Activated CD4-positive, alpha-beta T cell treated with anti-CD3 and anti-CD28 coated beads, Interleukin-2, amount 50 U/mL, for 1 hour (primary cell): ENCODE measurements at places on chromosomes 16 and 17.

DNA sequence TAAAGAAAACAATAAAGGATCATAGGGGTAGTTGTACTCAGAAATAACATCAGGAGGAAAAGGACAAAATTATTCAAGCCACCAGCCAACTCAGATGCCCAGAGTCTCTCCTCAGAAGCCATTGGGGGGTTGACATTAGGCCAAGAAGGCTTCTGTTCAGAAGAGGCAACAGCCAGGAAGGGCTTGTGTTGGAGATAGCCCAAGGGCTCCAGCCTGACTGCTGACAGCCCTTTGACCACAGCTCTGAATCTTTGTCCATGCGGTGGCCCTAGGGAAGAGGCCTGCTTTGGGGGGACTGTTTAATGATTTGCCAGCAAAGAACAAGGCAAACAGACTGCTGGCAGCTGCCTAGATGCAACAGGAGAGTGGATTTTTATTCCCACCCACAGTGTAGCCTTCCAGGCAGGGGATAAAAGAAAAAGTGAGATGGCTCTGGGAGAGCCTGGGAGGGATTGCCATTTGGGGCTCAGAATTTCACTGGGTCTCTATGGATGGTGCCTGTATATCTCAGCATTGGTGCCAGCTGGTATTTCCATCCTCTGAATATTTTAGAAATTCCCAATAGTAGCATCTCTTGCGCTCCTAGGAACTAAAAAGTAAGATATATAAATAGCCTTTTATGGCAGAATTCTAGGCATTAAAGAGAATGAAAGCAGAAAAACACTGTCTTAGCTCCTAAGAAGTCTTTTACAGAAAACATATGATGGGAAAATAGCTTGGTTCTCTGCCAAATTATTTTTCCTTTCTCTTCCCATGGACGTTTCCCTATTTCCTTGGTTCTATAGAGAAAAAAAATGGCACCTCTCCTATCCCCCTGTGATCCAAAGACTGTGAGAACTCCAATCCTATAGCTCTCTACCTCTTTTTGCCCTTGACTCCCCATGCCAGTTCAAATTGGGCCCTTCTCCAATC is 29.4 kb upstream of the SUPT4H1 start:
- no peak for DNase-seq

- no peak for DNase-seq
Observed at GRCh38 chr17:81367171-81367570, 28.1 kb upstream of the BAHCC1 start.

- DNase-seq, result no peak
Observed at GRCh38 chr17:41620583-41621434, 3.6 kb downstream of the KRT17 start.

- DNase-seq, result no peak
Observed at GRCh38 chr17:60277258-60277657, 114.7 kb downstream of the USP32 start.

DNA sequence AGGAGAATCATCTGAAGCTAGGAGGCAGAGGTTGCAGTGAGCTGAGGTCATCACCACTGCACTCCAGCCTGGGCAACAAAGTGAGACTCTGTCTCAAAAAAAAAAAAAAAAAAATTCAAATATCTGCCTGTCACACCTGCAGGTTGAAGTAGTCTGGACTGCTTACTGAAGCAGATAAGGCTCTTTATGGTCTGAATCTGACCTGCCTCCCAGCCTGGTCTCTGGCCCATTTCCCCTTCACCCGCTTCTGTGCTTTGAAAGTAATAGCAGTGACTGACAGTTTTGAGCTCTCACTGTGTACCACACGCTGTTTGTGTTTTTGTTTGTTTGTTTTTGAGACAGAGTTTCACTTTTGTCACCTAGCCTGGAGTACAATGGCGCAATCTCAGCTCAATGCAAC is 5.8 kb downstream of the SEZ6L2 start:
- no peak for DNase-seq

GRCh38 chr16:17105239-17105797 is 365.4 kb downstream of the XYLT1 start:
- DNase-seq, result no peak

- DNase-seq, result no peak
Observed at GRCh38 chr17:50219939-50220465, 18.6 kb upstream of the COL1A1 start.

DNA sequence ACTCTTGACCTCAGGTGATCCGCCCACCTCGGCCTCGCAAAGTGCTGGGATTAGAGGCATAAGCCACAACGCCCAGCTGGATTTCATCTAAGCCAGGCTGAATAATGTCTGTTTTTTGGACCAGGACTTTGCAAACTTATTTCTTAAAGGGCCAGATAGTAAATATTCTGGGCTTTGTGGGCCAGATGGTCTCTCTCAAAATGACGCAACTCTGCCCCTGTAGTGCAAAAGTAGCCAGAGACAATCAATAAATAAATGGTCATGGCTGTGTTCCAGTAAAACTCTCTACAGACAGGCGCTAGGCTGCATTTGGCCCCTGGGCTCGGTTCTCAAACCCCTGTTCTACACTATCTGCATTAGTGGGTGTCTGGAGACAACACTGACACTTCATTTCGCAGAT is 121.9 kb upstream of the CDH13 start:
- no peak for DNase-seq

- no peak for DNase-seq
Observed at GRCh38 chr17:64537488-64537887, 30.7 kb downstream of the CEP95 start.

DNA sequence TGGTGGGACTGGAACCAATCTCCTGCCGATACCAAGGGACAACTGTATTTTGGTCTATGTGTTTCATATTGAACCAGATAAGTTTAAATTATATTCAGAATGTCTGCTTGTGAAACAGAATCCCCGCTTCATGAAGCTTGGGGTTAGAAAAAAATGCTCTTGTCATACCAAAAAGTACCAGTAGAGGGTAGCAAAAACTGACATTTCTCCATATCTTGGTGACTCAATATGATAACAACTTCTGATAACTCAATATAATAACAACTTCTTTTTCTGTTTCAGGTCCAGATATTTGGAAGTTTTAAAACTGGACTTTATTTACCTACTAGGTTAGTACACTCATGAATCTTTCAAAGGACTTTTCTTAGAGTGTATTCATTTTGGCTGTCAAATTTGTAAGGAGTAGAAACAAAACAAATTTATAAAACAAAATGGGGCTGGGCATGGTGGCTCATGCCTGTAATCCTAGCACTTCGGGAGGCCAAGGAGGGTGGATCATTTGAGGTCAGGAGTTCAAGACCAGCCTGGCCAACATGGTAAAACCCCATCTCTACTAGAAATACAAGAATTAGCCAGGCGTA is 52.3 kb upstream of the ADCY7 start:
- no peak for DNase-seq

DNA sequence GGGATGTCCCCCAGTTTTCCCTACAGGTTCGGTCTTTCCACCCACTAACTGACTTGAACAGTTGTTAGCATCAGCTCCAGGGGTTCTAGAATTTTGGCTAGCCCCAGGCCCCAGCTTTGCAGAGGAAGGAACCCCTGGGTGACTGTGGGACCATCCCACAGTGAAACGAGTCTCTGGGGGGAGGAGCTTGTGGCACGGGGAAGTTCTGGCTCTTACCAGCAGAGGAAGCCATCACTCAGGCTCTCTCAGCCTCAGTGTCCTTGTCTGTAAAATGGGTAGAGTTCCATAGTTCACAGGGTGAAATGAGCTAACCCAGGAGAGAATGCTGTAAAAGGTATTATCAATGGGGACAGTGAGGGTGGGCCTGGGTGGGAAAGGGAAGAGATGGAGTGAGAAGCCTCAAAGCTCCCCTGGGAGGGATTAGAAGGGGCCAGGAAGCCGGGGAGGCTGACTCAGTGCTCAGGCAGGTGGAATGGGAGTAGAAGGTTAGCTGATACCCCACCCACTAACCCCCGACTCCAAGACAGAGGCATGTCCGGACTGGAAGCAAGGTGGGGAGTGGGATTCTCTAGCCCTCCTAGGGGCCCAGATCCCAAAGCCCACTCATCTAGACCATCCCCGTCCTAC is 30.9 kb upstream of the CDC42EP4 start:
- no peak for DNase-seq

DNA sequence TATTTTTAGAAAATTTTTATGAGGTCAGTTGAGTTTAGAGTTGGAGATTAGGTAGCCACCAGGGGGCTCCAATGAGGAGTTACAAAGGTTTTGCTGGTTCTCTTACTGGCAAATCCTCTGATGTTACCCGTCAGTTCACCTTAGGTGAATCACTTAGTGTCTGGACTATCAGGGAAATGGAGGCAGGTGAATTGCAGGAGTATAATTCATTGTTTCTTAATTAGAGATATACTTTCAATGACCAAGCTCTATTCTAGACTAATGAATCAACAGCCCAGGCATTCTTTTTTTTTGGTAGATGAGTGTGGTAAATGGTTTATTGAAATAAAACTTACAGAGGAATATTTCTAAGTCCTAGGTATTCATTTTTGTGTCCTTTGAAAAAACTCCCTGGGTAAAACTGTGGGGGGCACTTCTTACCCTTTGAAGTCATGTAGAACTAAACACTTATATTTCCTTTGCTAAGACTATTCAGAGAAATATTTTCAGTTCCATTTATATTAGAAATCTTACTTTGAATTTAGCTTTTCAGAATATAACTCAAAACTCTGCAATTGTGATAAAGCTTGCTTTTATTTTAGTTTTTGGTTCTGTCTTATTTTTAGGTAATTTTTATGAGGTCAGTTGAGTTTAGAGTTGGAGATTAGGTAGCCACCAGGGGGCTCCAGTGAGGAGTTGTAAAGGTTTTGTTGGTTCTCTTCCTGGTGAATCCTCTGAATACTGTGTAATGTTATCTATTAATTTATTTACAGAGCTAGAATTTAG is 17.7 kb downstream of the PSMD11 start:
- peak; percentile 71 for DNase-seq

- no peak for DNase-seq
Observed at GRCh38 chr17:73369111-73369521, 57.3 kb upstream of the CDC42EP4 start.

- no peak for DNase-seq
Observed at GRCh38 chr16:9351440-9351839, 260.0 kb downstream of the HAPSTR1 start.

DNA sequence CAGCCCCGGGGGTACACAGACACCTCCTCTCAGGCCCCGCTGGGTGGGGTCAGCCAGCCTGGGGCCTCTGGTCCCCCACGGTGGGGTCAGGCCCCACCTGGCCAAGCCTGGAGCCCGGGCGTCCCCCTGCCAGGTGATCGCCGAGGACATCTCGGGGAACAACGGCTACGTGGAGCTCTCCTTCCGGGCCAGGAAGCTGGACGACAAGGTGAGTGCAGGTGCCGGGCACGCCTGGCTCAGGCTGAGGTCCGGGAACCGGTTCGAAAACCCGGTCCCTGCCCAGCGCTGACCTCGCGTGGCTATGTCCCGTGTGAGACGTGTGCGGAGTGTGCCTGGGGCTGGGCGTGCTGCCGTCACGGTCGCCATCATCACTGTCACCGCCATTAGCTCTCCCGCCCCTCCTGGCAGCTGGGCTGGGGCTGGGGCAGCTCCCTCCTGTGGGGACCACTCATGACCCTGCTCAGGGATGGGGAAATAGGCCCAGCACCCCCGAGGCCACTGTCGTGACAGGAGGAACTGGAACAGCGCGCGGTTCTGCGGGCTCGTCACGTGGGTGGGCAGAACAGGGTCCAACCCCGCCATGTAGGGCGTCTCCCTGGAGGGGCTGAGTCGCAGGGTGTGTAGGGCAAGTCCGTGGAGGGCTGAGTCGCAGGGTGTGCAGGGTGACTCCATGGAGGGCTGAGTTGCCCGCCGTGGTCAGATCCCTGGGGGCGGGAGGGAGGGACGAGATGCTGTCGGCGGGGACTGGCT is 8.5 kb downstream of the CPNE7 start:
- no peak for DNase-seq

GRCh38 chr16:8713635-8714172 is 39.3 kb downstream of the ABAT start:
- no peak for DNase-seq

GRCh38 chr16:78686601-78687000 is 587.1 kb downstream of the WWOX start:
- no peak for DNase-seq

DNA sequence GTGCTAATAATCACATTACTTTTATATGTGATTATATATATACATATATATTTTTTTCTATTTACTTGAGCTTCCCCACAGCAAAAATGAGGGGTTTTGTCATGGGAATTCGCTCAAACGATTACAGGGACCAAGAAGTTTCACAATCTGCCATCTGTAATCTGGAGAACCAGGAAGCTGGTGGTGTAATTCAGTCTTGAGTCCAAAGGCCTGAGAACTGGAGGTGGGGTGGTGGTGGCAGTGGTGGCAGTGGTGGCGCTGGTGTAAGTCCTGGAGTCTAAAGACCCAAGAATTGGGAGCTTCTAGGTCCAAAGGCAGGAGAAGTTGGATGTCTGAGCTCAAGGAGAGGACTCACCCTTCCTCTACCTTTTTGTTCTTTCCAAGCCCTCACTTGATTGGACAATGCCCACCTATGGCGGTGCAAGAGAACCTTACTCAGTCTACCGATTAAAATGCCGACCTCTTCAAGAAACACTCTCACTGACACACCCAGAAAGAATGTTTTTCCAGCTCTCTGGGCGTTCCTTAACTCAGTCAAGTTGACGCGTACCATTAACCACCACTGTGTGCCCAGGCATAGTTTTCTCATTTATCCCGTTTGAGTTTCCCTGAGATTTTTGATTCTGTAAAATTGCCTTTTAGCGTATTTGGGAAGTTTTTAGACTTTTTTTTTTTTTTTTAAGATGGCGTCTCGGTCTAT is 31.9 kb downstream of the POLR2A start:
- DNase-seq, result no peak

GRCh38 chr17:14499976-14500375 is 199.1 kb downstream of the HS3ST3B1 start:
- no peak for DNase-seq

GRCh38 chr16:87949071-87949744 is 2.0 kb upstream of the BANP start:
- DNase-seq, result no peak

GRCh38 chr17:30235386-30236296 is at the start of gene SLC6A4:
TSS of gene SLC6A4 (minus strand) at chr17:30235697. CDS start at chr17:30221958, 13,739 bp downstream.
- DNase-seq, result no peak

- peak; percentile 43 for DNase-seq
Observed at GRCh38 chr17:41496803-41497484, 7.2 kb upstream of the KRT36 start.

DNA sequence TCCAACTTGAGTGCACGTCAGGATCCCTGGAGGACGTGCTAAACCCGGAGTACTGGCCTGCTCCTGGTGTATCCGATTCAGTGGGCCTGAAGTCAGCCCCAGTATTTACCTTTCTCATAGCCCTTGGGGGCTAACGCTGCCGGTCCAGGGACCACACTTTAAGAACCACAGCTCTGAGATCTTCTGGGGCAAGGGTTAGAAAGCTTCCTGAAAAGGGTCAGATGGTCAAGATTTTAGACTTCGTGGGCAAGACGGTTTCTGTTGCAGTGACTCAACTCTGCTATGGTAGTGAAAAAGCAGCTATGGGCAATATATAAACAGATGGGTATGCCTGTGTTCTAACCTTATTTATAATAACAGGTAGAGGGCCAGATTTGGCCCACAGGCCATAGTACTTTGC is 14.6 kb upstream of the USP10 start:
- DNase-seq, result no peak

DNA sequence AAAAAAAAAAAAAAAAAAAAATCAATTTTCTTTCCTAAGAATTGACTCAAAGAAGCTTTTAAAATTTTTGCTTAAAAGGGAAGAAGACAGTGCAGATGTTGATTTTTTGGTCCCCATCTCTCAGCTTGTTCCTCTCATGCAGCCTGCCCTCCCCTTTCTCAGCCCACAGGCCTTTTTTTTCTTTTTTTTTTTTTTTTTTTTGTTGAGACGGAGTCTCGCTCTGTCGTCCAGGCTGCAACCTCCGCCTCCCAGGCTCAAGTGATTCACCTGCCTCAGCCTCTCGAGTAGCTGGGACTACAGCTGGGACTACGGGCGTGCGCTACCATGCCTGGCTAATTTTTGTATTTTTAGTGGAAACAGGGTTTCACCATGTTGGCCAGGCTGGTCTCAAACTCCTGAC is 17.7 kb downstream of the YPEL2 start:
- DNase-seq, result no peak
